CD4-positive, alpha-beta T cell treated with Interleukin-15 for 4 hours (primary cell): ENCODE measurements at places on chromosomes 13 and 19.

DNA sequence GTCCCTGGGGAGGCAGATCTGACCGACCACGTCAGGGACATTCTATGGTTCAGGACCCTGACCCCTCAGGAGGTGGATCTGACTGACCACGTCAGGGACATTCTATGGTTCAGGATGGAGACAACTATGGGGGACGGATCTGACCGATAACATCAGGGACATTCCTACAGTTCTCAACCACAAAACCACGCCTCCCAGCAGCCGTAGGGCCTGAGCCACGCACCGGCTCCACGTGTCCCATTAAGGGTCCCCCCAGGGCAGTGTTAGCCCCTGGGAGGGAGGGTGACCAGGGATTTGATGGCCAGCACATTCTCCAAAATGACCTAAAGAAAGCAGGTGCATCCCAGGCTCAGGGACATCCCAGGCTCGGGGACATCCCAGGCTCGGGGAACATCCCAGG lies 49.0 kb upstream of the C13orf46 start:
- no peak for DNase-seq

DNA sequence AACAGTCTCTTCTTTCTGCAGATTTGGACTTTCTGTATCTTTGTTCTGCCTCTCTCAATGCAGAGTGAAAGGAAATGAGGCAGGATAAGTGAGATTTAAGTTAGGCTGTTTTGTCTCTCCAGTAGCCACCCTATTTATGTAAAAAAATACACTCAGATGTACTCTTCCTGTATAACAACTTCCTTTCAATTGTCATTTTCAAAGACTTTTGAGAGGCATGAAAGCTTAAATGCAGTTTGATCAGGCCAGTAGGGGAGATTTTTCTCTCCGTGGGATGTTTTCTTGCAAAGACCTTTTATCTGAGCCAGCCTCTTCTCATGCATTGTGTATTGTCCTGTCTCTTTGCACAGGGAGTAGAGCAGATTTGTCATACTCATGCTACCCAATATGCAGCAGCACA lies 166.8 kb downstream of the SLITRK5 start:
- no peak for DNase-seq

GRCh38 chr19:1509602-1510441 lies 3.0 kb downstream of the ADAMTSL5 start:
- no peak for DNase-seq

DNA sequence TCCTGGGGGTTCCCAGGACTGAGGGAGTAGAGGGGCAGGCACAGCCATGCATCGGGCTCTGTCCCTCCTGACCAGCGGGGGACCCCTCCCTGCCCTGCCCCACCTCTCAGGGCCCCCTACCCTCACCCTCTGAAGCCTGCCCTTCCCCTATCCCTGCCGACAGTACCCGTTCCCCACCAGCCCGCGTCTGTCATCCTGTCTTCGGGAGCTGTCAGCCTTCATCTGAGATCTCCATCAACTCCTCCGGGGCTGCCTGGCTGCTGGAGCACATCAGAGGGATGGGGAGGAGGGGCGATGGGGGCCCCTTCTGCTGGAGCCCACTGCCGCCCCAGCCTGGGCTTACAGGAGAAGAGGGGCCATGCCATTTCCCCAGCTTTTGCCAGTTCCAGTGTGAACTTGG lies 6.2 kb upstream of the SHD start:
- DNase-seq, result no peak

- DNase-seq, result no peak
Measured at GRCh38 chr13:81800433-81800832, 1459.5 kb upstream of the SPRY2 start.

DNA sequence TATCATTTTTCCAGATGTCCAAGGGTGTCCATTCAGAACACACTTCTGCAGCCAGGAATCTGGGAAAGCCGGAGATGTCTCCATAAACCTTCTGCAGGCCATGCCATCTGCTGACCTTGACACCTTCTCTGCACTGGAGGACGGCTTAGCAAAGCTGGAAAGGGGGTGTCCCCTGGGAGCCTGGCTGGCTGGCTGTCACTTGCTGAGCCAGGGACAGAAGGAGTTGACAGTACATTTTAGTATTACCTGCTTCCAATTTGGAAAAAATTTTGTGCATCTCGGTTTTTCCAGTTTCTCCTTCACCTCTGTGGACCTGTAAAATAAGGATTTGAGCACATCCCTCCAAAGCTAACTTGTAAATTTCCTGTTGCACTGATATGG lies 8.1 kb upstream of the CHST8 start:
- DNase-seq, result no peak

- no peak for DNase-seq
Measured at GRCh38 chr13:27192973-27193372, 21.4 kb upstream of the USP12 start.

DNA sequence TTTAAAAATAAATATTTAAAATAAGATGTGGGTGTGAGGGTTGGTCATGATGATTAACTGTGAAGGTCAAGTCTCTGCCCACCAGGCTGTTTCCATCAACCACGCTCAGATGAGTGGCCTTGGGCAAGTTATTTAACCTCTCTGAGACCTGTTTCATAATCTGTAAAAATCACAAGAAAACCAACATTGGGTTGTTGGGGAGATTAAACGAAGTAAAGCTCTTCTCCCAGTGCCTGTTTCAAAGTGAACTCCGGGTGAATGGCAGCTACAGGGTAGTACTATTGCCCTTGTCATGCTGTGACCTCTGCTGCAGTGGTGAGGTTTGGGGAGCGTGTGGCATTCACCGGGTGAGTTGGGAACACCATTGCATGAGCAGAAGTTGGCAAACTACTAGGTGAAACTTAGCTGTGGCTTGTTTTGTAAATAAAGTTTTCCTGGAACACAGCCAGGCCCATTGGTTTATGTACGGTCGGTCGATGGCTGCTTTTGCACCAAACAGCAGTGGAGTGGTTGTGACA lies 153.2 kb downstream of the USP12 start:
- no peak for DNase-seq

GRCh38 chr13:29750183-29750530 lies 100.3 kb downstream of the UBL3 start:
- no peak for DNase-seq

DNA sequence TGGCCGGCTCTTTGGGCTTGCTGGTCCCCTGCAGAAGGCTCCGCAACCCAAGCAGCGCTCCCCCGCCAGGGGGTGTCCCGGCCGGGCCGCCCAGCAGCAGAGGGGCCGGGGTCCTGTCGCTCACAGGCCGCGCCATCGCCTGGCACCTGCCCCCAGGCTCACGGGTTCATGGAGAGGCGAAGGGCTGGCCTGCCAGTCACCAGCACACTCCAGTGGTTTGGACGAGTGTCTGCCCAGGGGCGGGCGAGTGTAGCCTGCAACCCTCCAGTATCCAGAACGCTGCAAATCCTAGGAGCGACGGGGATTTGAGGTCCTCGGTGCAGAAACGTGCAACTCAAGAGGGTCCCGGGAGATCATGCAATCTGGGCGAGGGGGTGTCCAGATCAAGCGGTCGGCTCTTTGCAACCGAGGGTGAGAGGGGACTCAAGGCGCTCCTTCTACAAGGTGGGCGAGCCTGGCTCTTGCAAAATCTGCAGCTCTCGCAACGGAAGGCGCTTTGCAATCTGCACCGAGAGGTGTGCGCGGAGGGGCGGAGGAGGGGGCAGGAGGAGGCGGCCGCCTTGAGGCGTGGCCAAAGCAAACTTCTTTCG lies at the start of gene DBP:
Gene DBP, minus strand, starts transcription at position 521 of the 590 bp plus-strand sequence. Its CDS starts 385 bp downstream, at position 136.
- no peak for DNase-seq

DNA sequence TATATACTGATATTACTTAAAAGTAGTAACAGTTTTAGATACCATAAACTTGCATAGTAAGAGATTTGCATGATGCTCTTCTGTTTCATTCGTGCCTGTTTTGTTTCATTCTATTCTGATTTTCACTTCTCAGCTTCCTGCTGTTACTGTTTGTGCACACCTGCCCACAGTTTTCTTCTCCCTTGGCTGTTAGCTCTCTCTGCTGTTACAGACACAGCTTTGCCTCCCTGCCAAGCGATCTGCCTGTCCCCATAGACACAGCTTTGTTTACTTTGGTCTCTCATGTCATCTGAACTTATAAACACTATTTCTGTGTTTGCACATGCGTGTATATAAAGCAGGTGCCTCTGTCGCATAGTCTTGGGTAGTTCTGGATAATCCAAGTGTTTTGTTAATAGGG lies 21.4 kb upstream of the UPF3A start:
- no peak for DNase-seq

- no peak for DNase-seq
Measured at GRCh38 chr19:47221080-47221841, 9.7 kb downstream of the BBC3 start.
